Fibroblast of lung (primary cell): ENCODE measurements at places on chromosomes 12 and 14. TPM values are rescaled to one million over a fixed set of nuclear protein-coding genes. Genes with fewer than 3 reads are reported as not detected.

The ITGB7 gene
- 0.26 and 0.50 TPM in 2 replicates for total RNA-seq

The LRRK2 gene
- total RNA-seq = 10.8 and 14.0 TPM in 2 replicates

The OTOGL gene
- total RNA-seq = under 0.01 and 0.17 TPM in 2 replicates

The RASSF9 gene
- 0.33 and 0.77 TPM in 2 replicates for total RNA-seq

The SIX4 gene
- total RNA-seq = 9.2 and 18.3 TPM in 2 replicates

The EIF2S3B gene
- total RNA-seq = 1.7 and 1.8 TPM in 2 replicates

The CPNE6 gene
- not detected in 2 replicates for total RNA-seq

The DPF3 gene
- 3.6 and 13.7 TPM in 2 replicates for total RNA-seq

The AKAP5 gene
- 0.17 and 0.26 TPM in 2 replicates for total RNA-seq

The TSHR gene
- not detected in 2 replicates for total RNA-seq

The SCNN1A gene
- total RNA-seq = under 0.01 and 0.26 TPM in 2 replicates

The MIP gene
- not detected in 2 replicates for total RNA-seq
